ENCODE measurements at places on chromosomes 4 and X.
A peak's percentile ranks its signal among the peaks of the same experiment; 100 is the strongest.

DNA sequence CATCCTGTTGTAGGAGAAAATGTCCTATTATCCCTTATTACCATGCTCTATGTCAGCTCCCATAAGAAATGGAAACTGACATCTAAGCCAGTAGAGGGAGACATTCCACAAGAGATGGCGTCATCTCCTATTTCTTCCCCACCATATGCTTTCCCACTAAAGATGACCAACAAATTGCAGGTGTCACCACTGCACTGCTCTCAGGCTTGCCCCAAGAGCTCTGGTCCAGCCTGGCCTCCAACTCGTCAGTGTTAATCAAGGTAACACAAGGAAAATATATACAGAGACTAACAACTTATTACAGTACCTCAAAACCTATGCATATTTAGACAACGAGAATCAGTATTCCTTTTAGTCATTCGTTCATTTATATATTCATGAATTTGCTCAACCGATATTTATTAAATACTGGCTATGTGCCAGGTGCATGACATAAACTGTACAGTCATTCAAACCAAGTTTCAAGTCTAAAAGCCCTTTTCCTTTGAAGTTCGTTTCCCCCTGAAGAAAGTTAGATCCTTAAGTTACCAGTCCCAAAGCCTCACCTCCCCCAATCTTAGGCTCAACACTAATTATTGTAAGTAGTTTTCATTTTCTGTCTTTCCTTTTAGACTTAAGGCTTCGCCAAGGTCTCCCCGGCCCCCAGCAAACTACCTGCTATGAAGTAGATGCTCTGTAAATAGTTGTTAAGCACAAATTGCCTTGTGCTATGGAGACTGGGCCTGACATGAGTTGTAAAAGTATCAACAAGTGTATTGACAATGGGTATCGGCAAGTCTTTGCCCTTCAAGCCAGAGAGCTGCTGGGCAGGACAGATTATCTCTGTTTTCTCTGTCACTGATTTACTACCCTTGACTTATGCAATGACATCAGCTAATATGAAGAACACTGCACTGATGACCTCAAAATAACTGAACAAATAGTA is 3.1 kb upstream of the FGB start:
- DNase-seq, result peak; percentile 44

DNA sequence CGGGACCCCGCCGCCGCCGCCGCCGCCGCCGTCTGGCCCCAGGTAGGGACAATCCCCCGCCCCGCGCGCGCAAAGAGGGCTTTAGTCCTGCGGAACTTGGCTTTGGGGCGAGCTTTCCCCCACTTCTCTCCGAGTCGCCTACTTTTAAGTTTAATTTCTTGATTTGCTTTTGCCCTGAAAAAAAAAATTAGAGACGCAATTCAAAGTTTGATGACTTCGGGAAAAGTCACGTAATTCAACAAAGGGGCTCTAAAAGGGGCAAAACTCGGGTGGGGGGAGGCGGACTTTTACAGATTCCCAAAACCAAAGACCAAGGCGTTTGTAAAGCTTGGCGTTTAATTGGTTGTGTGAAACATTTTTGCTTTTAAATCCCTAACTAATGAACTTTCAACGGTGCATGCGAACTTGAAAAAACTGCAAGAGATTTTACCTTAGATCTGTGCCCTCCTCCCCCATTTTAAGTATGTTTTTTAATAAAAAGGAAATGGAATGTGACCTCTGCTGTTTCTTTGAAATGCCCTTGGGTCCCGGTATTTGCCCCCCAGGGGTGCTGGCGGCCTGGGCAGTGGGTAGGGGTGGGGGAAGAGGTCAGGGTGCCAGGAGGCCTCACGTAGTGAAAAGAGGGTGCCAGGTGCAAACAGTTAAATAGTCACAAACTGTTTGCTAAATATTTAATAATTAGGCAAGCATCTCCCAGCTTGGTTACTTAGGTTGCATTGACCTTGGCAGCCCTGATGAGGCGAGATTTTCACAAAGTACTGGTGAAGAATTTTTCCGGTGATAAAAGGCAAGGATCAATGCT is 209.7 kb downstream of the NWD2 start:
- DNase-seq, result no peak

DNA sequence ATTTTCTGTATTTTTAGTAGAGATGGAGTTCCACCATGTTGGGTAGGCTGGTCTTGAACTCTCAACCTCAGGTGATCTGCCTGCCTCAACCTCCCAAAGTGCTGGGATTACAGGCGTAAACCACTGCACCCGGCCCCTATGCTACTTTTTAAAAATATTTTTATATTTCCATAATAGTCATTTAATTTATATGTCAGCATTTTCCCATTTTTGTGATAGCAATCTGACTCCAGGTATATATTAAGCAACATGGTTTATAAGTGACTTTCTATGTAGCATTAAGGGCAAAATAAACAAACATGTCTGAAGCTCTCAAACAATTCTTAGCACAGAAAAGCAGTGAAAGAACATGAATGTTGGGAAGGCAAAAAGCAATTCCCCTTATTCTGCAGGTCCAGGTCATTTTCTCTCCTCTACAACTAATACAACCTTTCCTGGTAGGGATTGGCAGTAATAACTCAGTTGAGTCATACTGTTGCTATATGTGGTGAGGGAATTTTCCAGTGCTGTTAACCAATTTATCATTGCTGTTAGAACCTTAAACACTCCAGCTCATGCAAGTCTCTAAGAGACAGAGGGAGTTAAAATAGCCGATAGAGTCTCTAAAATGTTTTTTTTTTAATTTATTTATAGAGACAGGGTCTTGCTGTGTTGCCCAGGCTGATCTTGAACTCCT is 24.0 kb downstream of the SMIM14 start:
- DNase-seq, result peak; percentile 33

DNA sequence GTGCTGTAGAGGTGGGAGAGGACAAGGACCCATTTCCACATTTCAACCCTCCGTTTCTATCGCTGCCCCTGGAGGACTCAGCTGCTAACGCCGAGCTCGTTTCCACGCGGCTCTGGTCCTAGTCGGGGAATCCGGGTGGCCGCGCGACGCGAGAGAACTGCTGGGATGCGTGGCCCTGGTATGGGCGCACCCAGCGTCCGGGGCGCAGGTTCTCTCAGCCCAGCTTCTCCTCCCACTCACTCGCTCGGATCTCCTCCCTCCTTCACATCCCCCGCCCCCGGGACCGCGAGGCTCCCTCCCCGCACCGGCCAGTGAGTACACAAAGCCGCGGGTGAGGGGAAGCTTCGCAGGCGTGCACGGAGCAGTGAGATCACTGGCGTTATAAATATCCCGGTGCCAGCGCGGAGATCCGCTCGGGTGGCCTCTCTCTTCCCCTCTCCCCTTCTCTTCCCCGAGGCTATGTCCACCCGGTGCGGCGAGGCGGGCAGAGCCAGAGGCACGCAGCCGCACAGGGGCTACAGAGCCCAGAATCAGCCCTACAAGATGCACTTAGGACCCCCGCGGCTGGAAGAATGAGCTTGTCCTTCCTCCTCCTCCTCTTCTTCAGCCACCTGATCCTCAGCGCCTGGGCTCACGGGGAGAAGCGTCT is at the start of gene FGF5:
Gene FGF5 (plus strand): TSS at position 412 of the 649 bp plus-strand sequence. CDS start 161 bp downstream, at position 573.
- DNase-seq, result peak; percentile 76

DNA sequence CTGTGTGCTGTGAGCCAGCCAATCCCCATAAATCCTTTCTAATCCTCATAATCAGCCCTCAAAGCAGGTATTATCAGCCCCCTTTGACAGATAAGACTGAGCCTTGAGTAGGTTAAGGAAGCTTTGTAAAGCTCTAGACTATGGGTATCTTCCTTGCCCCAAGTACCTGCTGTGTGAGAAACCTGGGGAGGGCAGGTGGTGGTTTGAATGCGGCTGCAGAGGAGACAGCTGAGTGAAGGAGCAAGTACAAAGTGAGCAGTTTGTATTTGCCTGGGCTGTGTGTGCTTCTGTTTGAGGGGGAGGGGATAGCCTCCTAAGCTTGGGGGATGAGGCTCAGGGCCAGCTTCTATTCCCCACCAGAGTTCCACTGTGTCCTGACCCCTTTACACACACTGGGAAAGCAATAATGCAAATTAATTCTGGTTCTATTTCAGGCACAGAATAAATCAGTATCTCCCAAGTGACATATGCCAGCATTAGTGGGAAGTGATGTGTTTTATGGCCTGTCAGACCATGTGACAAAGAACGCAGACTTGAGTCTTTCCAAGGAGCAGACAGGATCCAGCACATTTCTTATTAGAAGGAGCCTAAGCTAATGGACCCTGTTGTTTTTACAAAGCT is 63.5 kb downstream of the EVC start:
- peak; percentile 5 for DNase-seq

GRCh38 chrX:21658152-21658737 is at the start of gene KLHL34:
TSS of gene KLHL34 (minus strand) at chrX:21658330. CDS start at chrX:21657788, 542 bp downstream.
- no peak for DNase-seq

- DNase-seq, result no peak
Observed at GRCh38 chr4:139971111-139971510, 182.9 kb downstream of the MAML3 start.

- DNase-seq, result no peak
Observed at GRCh38 chr4:33395731-33396485, 2675.7 kb downstream of the PCDH7 start.

DNA sequence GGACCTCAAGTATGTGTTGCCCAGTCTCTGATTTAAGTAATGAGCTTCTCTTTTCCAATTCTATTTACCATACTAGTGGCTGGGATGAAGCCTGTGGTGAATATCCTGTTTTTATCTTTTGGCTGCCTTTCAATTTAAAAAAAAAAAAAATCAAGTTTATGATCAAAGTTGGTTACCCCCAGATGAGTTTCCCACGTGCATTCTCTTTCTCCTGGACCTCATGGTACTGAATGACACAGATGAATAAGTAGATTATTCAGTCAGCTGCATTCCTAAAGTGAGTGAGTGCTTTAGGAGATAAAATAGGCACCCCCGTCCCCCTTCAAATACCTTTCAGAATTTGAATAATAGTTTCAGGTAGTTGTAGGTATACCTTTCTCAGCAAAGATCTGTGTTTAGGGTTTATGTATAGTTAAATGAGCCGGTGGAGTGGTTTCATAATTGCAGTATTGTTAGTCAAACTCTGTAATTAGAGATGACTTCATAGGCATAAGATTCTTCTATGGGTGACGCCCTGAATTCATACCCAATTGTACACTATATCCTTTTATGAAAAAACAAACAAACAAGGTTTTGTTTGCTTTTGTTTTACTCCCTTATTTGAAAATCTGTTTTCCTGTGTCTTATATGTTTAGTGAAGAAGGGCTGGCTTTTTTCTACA is 41.9 kb downstream of the PLS3 start:
- no peak for DNase-seq

- DNase-seq, result no peak
Observed at GRCh38 chrX:68417651-68418050, 15.6 kb downstream of the OPHN1 start.

Measured in suppressor macrophage treated with lipopolysaccharide for 1 hour (primary cell).